Naive thymus-derived CD4-positive, alpha-beta T cell (primary cell): ENCODE measurements at places on chromosomes 11 and 22.

- no peaks in the 10 kb centered on the region for H3K27me3 ChIP-seq
- H3K36me3 ChIP-seq, result no peaks in the 10 kb centered on the region
- no peak overlapping the region for H3K27ac ChIP-seq
- no peak overlapping the region for H3K4me3 ChIP-seq
Measured at GRCh38 chr11:110501428-110501827, 71.7 kb downstream of the FDX1 start.

DNA sequence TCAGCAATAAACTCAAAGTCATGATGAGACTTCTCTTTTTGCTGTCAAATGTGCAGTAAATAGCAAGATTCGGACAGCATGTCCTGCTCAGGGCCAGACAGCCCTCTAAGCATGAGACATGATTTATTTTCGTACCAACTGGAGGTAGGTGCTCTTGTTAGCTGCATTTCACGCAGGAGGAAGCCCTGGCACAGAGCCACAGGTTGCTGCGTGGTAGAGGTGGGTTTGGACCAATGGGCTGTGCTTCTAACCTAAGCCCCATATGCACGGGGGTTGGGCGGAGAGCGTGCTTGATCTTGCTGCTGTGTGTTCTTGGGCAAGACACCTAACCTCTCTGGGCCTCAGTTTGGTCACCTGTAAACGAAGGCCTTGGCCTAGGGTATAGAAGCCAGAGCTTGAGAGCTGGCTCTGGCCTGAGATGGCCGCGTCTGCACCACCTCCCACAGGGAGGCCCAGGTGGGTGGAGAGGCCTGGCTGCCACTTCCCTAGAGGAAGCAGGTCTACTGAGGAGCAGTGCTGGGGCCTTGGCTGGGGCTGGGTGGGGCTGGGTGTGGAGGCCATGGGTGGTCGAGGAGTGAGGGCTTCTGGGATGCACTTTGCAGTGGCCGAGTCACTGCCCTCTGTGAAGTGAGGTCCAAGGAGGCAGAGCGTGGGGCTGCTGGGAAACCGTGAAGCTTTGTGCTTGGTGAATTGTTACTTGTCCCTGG is 38.5 kb upstream of the GRAMD4 start:
- no peaks in the 10 kb centered on the region for H3K36me3 ChIP-seq
- H3K4me3 ChIP-seq, result no peak overlapping the region
- H3K27me3 ChIP-seq, result no peaks in the 10 kb centered on the region

DNA sequence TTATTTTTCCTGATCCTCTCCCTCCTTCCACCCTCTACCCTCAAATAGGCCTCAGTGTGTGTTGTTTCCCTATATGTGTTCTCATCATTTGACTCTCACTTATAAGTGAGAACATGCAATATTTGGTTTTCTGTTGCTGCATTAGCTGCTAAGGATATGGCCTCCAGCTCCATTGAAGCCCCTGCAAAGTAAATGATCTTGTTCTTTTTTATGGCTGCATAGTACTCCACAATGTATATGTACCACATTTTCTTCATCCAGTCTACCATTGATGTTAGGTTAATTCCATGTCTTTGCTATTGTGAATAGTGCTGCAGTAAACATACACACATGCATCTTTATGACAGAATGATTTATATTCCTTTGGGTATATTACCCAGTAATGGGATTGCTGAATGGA is 13.3 kb upstream of the RASSF10 start:
- no peak overlapping the region for H3K27ac ChIP-seq
- H3K36me3 ChIP-seq, result no peaks in the 10 kb centered on the region
- DNase-seq, result no peak
- H3K4me1 ChIP-seq, result no peaks in the 10 kb centered on the region

DNA sequence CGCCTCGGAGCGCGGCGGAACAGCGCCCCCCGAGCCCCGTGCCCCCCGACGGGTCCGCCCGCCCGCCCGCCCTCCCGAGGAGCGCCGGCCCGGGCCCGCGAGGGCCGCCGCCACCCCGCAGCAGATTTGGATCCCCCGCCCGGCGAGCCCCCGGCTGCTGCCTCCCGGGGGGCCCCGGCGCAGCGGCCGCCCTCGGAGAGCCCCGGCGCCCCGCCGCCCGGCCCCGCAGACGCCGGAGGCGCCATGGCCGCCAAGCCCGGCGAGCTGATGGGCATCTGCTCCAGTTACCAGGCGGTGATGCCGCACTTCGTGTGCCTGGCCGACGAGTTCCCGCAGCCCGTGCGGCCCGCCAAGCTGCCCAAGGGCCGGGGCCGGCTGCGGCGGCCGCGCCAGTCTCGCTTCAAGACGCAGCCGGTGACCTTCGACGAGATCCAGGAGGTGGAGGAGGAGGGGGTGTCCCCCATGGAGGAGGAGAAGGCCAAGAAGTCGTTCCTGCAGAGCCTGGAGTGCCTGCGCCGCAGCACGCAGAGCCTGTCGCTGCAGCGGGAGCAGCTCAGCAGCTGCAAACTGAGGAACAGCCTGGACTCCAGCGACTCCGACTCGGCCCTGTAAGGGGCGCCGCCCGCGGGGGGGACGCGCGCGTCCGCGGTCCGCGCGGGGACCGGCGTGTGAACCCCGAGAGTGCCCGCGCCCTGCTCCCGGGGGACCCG is 380 bp downstream of the C11orf96 start:
- no peak for DNase-seq
- H3K4me3 ChIP-seq, result peak overlapping the region; percentile 30

DNA sequence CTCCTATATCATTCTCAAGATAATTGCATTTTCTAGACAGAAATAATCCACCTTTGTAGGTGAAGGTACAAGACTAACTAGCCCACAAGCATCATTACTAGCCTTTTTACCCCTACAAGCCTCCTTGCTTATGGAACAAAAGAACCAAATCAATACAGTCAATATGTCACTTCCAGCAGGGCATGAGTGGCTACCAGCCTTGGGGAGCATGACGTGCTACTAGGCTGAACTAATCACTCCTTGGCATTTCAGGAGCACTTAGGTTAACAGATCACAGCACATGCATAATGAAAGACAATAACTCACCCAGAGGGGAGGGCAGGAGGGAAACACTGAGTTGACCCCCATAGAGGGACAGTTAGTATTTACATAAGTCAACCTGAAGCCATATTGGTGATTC is 2.7 kb downstream of the DRD2 start:
- H3K27me3 ChIP-seq, result peaks cover 9% of the 10 kb centered on the region
- no peaks in the 10 kb centered on the region for H3K36me3 ChIP-seq
- no peaks in the 10 kb centered on the region for H3K4me1 ChIP-seq
- H3K27ac ChIP-seq, result no peak overlapping the region
- no peak overlapping the region for H3K4me3 ChIP-seq
- no peak for DNase-seq

- H3K27ac ChIP-seq, result no peak overlapping the region
- no peaks in the 10 kb centered on the region for H3K36me3 ChIP-seq
- no peak for DNase-seq
- no peak overlapping the region for H3K4me3 ChIP-seq
Measured at GRCh38 chr11:35647421-35648093, 15.0 kb upstream of the TRIM44 start.

- no peak overlapping the region for H3K27ac ChIP-seq
- H3K27me3 ChIP-seq, result no peaks in the 10 kb centered on the region
- DNase-seq, result no peak
- H3K4me1 ChIP-seq, result no peaks in the 10 kb centered on the region
- no peaks in the 10 kb centered on the region for H3K36me3 ChIP-seq
Measured at GRCh38 chr11:100367892-100368291, 319.2 kb upstream of the ARHGAP42 start.

GRCh38 chr11:74929431-74930363 is 19.2 kb downstream of the XRRA1 start:
- H3K4me1 ChIP-seq, result no peaks in the 10 kb centered on the region
- no peaks in the 10 kb centered on the region for H3K36me3 ChIP-seq
- DNase-seq, result peak; percentile 48
- no peak overlapping the region for H3K27ac ChIP-seq
- no peaks in the 10 kb centered on the region for H3K27me3 ChIP-seq

DNA sequence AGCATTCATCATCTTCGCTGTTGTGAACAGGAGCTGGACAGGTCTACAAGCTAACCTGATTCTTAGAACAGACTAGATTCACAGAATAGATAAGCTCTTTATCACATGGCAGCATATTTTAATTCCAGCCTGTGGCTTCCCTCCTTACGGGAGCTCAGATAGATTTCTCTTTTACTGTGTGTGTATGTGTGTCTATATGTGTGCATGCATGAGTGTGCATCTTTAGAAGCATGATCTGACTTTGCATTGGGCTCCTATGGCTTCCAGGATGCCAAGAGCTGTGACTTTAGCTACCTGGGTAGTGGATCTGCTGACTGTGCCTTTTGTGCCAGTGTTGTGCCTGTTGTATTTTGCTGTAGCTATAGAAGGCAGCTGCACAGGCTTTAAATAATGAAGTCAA is 44.3 kb downstream of the ZNRF3 start:
- no peak overlapping the region for H3K27ac ChIP-seq
- no peaks in the 10 kb centered on the region for H3K4me1 ChIP-seq
- DNase-seq, result no peak
- no peak overlapping the region for H3K4me3 ChIP-seq

GRCh38 chr22:20012741-20013331 is 3.8 kb downstream of the ARVCF start:
- no peak for DNase-seq
- no peaks in the 10 kb centered on the region for H3K27me3 ChIP-seq
- no peak overlapping the region for H3K27ac ChIP-seq
- no peaks in the 10 kb centered on the region for H3K36me3 ChIP-seq

- no peaks in the 10 kb centered on the region for H3K27me3 ChIP-seq
- DNase-seq, result no peak
- peak overlapping the region; percentile 63 for H3K27ac ChIP-seq
- peaks cover 21% of the 10 kb centered on the region for H3K4me1 ChIP-seq
- H3K36me3 ChIP-seq, result no peaks in the 10 kb centered on the region
Measured at GRCh38 chr11:102560555-102561011, 30.0 kb upstream of the MMP7 start.

- no peak for DNase-seq
- no peaks in the 10 kb centered on the region for H3K4me1 ChIP-seq
- no peak overlapping the region for H3K4me3 ChIP-seq
- H3K27ac ChIP-seq, result no peak overlapping the region
Measured at GRCh38 chr11:47587723-47588326, 1.3 kb downstream of the FAM180B start.

GRCh38 chr11:33454264-33454663 is 197.1 kb downstream of the HIPK3 start:
- DNase-seq, result no peak
- no peaks in the 10 kb centered on the region for H3K27me3 ChIP-seq
- H3K4me3 ChIP-seq, result no peak overlapping the region
- H3K27ac ChIP-seq, result no peak overlapping the region
